Activated T-cell treated with anti-CD3 and anti-CD28 coated beads, Interleukin-2, amount 50 U/mL, for 24 hours (primary cell): ENCODE measurements at places on chromosomes 6 and 20.

DNA sequence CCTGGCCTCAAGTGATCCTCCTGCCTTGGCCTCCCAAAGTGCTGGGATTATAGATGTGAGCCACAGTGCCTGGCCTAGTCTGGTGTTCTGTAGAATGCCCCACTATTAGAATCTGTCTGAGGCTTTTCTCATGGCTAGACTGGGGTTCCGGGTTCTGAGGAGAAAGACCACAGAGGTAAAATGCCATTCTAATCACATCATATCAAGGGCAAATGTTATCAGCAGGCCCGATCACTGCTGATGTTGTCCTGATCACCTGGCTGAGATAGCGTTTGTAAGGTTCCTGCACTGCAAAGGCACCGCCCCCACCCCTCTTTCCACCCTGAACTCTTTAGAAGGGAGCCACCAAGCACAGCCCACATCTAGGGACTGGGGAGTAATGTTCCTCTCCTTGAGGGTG lies 6.7 kb upstream of the SRC start:
- no peak for DNase-seq

DNA sequence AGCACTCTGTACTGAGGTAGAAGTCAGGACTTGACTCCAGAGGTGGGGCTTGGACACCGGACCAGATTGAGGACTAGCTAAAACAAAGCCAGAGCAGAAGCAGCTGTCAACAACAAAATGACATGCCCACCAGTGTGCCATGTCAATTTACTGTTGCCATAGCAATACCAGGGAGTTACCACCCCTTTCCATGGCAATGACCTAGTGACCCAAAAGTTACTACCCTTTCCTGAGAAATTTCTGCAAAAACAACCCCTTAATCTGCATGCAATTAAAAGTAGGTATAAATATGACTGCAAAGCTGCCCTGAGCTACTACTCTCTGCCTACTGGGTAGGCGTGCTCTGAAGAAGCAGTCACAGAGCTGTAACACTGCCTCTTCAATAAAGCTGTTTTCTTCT lies 21.0 kb downstream of the MAP3K5 start:
- no peak for DNase-seq

- DNase-seq = no peak
Observed at GRCh38 chr20:1524004-1524403, 32.8 kb upstream of the SIRPB2 start.

- no peak for DNase-seq
Observed at GRCh38 chr6:140979642-140980091, 1153.1 kb upstream of the GJE1 start.
